ENCODE measurements at places on chromosomes 6 and 20.

- DNase-seq: no peak
Observed at GRCh38 chr6:133834472-133835170, 54.3 kb upstream of the TCF21 start.

GRCh38 chr6:42744351-42744893 lies 1.5 kb downstream of the TBCC start:
- no peak for DNase-seq

- DNase-seq: no peak
Observed at GRCh38 chr6:144365271-144365670, 80.1 kb downstream of the UTRN start.

DNA sequence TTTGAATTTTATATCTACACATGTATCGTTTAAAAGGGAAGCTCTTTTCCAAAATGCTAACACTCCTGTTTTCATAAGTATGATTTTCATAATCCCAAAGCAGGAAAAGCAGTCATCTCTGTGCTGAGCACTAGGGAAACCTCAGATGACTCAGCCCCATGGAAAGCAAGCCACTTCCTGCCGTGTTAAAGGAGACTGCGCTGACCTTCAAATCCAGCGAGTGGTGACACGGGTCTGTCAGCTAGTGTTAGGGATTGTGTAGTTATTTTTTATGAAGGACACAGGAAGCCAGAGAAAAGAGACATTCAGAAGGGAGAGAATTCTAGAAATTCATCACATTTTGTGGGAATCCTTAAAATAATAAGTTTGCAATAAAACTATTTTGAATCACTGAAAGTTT lies 57.0 kb upstream of the CD93 start:
- no peak for DNase-seq

GRCh38 chr6:120805276-120805675 lies 529.0 kb downstream of the TBC1D32 start:
- DNase-seq: no peak

GRCh38 chr6:68040312-68040778 lies 594.7 kb upstream of the ADGRB3 start:
- DNase-seq: no peak

DNA sequence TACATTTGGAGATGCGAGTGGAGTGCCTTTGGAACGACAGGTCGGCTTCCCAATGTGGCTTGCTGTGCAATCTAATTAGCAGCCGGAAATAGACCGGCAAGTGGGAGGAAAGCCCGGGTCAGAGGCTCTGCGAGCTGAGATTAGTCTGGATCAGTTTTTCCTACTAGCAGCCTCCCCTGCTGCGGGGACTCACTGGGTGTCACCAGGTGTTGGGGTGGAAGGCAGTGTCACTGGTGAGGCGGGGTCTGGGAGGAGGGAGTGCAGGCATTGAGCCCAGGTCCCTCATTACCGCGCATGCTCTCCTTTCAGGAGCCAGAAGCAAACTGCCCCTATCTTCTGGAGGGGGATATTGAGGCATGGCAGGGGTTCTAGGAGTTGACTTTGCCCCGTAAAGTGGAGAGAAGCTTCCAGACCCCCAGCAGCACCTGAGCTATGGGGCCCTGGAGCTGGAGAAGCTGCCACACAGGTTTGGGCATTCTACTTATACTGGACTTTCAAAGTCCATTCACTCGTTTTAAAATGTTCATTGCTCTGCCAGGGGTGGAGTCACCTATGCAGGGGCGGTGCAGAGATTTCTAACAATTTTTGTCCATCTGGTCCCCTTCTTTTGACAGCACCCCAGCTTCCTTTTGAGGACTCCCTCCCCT lies 11.0 kb downstream of the SULF2 start:
- no peak for DNase-seq

DNA sequence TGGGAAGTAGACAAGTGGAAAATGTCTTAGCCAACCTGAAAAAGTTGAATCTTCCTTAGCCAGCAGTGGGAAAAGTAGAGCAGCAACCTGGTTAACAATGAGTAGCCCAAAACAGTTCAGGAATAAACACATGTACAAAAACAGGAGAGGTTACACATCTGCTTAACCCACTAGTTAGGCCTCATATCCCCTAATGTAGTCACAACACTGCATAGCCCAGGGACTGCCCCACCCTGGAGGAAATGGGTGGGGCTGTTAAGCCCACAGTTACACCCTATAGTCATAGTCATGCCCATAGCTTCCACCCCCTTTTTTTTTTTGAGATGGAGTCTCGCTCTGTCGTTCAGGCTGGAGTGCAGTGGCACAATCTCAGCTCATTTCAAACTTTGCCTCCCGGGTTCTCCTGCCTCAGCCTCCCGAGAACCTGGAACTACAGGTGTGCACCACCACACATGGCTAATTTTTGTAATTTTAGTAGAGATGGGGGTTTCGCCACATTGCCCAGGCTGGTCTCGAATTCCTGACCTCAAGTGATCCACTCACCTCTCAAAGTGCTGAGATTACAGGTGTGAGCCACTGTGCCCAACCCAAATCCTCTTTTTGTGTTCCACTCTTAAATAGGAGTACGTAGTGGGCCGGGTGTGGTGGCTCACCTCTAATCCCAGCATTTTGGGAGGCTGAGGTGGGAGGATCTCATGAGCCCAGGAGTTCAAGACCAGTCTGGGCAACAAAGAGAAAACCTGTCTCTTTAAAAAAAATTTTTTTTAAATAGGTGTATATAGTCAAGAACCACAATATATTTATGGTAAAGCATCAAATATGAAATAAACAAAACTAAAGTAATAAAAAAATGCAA lies 24.5 kb downstream of the ILRUN start:
- DNase-seq: peak; percentile 49

GRCh38 chr20:51461306-51461705 lies 81.2 kb downstream of the NFATC2 start:
- DNase-seq: no peak

DNA sequence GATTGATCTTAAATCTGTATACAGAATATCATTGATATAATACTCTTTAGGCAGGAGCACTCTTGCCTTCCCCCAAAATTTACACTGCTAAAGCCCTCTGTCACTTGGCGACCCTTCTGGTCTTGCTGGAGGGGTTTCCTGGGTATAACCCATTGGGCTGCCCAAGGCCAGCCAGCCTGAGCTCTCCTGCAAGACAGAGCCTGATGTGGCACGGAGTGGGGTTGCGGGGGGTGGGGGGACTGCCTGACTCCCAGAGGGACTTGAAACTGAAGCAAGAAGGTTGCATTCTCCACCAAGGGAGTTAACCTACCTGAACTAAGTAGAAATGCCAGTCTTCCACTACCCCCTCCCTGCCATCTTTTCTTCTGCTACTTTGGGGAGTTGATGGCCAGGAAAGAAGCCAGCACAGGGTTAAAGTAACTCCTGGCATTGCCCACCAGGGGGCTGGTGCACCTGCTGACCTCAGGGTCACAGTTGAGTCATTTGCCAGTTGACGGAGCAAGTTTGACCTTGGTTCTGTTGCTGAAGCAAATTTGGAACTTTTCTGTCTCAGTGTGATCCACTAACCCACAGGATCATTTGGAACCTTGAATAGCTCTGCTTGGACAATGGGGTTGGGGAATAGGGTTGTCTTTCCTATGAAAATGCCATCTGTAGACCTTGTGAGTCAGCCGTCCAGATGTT lies 79.4 kb downstream of the ASXL1 start:
- no peak for DNase-seq

DNA sequence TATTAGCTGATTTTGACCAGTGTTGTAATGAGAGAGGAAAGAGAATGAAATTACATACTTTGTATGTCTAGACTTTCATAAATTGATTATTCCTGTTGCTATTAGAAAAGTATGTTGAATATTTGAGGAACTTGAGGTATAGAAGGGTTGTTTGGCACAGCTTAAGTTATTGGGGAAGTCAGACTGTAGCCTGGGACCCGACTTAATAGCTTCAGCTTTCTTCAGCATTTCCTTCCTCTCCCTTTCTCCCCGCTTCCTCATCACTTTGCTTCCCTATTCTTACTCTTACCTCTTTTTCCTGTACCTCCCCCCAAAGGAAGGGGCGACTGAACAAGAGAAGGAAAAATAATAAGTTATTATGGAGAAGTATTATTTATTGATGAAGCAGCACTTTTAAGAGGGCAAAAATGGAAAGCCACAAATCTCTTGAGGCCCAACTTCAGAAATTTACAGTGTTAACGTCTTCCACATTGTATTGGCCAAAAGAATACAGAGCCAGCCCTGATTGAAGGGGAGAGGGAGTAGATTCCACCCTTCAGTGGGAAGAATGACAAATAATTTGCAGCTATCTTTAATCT lies 7.4 kb downstream of the SENP6 start:
- DNase-seq: no peak

DNA sequence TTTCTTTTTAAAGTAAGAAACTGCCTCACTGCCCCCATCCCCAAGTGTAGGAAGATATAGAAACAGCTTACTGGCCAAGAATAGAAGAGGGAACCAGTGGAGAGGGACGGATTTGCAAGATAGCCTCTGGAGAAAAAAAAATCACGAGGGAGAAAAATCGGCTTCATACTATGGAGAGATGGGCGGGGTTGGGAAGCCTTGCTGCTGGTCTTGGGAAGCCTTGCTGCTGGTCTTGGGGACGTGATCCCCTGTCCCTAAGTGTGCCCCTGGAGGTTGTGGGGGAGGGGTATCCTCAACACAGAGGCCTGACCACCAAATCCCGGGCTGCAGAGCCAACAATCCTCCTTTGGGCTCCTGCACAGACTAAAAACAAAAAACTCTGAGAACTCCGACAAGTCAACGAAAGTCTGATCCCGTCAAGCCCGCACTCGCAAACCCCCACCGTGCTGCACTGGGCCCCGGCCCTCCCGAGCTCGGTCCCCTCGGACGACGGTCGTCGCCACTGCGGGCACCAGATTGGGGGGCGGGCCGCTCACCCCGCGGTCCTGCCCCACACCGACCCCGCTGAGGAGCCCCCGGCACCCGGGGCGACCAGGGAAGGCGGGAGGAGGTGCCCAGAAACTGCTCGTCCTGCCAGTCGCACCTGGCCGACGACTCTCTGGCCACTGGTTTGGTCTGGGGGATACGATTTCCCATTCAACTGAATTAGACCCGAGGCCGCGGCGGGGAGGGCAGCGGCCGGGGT lies 750 bp downstream of the MAP7 start:
- no peak for DNase-seq

DNA sequence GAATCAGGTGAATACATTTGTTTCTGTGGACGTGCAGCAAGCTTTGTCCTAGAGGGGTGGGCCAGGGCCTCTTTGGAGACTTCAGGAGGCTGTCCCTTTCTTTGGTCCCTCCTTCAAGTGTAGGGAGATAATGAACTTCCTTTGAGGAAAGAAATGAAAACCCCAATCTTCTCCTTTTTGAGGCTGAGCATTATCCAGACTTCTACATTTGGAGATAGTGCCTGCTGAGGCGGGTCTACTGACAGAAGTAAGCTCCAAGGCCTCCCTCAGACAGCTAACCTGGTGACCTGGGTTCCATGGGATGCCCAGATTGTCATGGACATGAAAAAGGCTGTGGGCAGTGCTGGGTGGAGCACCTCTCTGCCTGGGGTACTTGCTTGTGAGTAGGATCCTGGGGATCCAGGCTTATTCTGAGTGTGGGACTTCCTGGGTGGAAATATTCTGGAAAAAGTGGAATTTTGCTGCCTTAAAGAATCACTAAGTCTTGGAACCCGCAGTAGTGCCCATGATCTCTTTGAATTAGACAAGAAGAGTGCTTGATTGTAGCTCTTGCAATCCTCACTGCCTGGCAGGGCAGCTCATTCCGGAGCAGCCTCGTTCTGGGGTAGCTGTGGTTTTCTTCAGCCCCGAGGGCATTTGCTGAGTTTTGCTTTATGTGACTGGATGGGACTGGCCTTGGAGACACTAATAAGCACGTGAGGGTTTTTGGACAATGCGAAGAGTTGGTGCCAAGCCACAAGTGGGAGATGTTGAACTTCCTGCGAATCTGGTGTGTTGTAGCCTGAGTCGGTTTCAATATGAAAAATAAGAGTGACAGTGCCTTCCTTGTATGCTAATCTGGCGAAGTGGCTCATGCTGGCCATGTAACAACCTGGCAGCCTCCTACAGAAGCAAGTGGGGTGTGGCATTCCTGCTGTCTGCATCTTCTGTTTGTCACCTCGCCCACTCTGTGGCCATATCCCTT lies 28.1 kb downstream of the SNRNP48 start:
- DNase-seq: no peak

DNA sequence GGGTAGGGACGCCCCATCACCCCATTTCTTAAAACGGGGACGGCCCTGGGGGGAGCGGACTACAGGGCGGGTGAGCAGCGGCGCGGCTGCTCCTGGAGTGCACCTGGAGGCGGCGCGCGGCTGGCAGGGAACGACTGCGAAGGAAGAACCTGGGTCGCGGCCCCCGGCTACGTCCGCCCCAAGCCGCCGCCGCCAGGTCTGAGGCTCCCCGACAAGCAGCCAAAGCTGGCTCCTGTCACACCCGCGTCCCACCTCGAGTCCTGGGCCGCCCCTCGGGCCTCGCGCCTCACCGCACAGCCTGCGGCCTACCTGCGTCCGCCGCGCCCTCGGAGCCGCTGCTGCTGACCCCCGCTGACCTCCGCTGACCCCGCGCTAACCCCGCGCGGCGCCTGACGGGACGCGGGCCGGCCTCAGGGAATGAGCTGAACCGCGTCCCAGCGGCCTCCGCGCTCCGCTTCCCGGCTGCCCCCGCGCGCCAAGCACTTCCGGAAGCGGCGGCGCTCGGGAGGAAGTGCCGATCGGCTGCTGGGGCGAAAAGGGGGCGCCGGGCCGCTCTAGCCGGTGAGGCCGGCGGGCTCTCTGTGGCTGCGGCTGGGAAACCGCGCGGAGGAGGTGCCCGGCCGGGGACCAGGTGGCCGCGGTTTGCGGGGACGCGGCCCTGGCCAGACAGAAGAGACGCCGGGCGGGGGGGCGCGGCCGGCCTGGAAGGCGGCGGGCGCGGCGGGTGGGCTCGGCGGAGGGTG lies at the start of the genes ARFRP1 and ZGPAT:
Gene ARFRP1, minus strand, starts transcription at position 419 of the 743 bp plus-strand sequence. CDS start 885 bp downstream, outside the sequence.
Gene ZGPAT, plus strand, starts transcription at position 482 of the 743 bp plus-strand sequence. CDS start 542 bp downstream, outside the sequence.
- DNase-seq: peak; percentile 82

DNA sequence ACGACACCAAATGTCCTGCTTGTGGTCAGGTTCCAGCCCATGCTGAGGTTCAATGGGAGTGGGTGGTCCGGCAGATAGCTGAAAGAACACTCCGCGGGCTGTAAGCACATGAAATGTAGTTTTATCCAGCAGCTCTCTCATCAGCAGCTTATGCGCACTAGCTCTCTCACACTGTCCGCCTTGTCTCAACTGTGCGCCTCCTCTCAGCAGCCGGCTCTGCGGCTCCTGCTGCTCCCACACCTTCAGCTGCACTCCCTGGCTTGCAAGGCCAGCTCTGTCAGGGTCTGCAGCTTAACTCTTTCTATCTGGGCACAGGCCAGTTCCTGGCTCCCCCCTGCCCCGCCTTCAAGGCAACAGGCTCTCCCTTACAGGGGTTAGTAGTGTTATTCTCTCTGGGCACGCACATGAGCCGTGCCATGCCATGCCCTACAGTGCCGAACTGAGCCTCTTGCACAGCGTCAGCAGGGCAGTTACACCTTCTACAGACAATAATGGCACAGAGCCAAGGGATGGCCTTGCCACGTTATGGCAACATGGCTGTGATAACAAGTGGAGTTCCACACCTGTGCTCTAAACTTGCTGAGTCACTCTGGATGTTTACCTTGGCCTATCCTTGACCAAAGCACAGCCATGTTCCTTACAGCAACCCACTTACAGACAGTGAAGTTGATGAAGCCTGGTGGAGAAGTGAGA lies 84.0 kb upstream of the LRFN2 start:
- no peak for DNase-seq

Measured in stimulated activated CD4-positive, alpha-beta T cell treated with anti-CD3 and anti-CD28 coated beads, Interleukin-12 subunit alpha, Interleukin-12 subunit beta, amount 100 ng/mL, for 24 hours (primary cell).